Neuronal stem cell (in vitro differentiated cells): ENCODE measurements at places on chromosomes 16 and 17.

- DNase-seq = no peak
These were observed 142.2 kb downstream of the ABCA8 start for GRCh38 chr17:68812876-68813584.

DNA sequence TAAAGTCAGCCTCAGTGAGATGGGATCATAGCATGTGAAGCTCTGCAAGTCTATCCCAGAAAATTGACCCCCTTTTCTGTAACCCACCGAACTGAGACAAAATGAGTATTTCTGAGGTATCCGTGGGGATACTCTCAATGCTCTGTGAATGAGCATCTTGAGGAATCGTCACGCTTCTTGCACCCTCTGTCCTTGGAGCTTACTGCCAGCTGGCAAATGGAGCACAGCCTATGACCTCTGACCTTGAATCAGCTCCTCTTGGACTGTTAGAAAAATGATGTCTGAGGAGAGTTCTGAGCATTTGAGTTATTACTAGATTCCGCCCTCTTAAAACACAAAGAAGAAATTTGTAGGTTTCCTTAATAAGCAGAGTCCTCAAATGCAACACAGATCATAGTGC lies 342.1 kb downstream of the ZFHX3 start:
- no peak for DNase-seq

GRCh38 chr17:60416368-60416925 lies 5.8 kb upstream of the CHCT1 start:
- DNase-seq = no peak

GRCh38 chr17:82859431-82860403 lies 19.9 kb upstream of the ZNF750 start:
- no peak for DNase-seq

- DNase-seq = no peak
These were observed 8.1 kb upstream of the ABCA5 start for GRCh38 chr17:69335058-69335457.

- DNase-seq = no peak
These were observed 53.5 kb downstream of the MAF start for GRCh38 chr16:79547085-79547484.

- DNase-seq = no peak
These were observed 79.0 kb downstream of the PITPNC1 start for GRCh38 chr17:67456103-67456502.

DNA sequence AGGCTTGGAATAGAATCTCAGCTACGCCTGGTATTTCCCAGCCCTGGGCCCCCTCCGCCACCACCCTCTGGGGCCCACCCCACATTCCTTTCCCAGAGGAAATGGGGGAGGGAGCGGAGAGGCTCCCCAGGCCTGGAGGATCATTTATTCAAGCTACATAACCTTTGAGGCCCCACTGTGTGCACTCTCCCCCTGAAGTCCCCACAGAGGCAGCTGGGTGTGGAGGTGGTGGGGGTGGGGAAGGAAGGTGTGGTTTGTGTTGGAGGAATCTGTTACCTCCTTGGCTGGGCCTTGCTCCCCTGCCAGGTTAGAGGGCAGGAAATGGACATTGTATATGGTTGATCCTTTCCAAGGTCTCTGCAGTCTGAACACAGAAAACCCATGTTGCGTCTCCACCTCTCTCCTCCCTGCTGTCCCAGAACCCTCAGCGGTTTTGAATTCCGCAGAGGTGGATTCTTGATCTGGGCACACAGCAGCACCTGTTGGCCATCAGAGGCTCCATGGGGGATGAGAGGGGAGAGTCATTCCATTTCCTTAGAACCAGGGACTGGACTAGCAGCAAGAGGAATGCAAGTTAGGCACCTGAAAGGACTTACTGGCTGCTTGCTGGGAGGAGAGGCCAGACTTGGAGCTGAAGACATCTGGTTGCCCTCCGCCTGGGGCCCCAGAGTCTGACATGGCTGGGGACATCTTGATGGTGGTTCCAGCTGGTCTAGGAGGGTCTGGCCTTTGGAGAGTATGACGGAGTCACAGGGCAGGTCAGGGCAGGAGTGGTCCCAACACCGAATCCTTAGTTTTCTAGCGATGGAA lies 23.0 kb downstream of the ARHGAP23 start:
- no peak for DNase-seq

GRCh38 chr17:69936996-69937395 lies 138.0 kb upstream of the KCNJ16 start:
- DNase-seq = no peak

- DNase-seq = no peak
These were observed 4.6 kb upstream of the EDC4 start for GRCh38 chr16:67868290-67868689.

GRCh38 chr17:42844271-42844670 lies at the start of gene AOC2:
TSS of gene AOC2 (plus strand) at chr17:42844580. CDS start at chr17:42844627, 47 bp downstream.
- no peak for DNase-seq

DNA sequence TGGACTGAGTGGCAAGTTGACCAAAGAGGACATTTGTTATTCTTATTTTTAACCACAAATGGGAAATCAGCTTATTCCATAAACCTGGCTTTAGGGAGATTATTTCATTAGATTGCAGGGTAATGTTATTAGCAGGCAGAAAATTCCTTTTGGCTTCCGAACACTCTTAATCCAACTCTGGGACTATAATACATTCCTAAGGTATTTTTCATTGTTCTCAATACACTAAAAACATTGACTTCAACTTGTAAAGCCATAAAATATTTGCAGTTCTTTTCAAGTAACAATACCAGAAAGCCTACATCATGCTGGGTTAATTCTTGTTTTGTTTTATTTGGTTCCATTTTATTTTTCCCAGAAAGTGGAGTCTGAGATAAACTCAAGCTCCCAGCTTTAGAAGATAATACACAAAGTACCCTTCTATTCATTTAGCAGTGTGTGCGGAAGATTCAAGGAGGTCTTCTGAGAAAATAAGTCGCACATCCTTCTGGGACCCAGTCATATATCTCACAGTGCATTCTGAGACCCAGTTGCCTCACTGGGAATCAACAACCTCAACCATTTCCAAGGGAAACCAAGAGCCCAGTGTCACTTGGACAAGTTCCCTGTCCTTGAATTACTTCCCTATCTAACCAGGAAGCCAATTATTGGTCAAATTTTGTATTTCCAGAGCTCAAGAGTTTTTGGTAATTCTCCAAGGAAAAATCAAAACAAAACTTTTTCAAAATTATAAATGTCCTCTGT lies 389.6 kb upstream of the DYNLRB2 start:
- DNase-seq = no peak

- DNase-seq = no peak
These were observed 33.0 kb downstream of the STAT3 start for GRCh38 chr17:42354956-42355843.

DNA sequence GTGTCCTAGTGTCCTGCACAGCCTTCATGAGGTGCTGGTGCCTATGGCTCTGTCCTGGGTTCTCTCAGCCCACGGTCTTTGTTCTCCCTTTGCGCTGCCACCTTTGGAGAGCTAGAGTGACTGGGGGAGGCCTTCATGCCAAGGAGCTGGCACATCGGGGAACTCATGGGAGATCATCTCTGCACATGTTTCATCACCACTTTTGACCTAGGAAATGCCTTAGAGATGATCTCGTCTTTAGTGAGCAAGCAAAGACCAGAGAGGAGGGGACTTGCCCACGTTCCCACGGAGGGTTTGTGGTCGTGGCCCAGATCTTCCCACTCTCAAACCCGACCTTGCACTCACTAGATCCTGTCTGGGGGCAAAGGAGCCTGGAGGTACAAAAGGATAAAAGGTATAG lies 23.5 kb downstream of the TBX4 start:
- no peak for DNase-seq

- no peak for DNase-seq
These were observed 10.0 kb upstream of the PECAM1 start for GRCh38 chr17:64400642-64401041.

DNA sequence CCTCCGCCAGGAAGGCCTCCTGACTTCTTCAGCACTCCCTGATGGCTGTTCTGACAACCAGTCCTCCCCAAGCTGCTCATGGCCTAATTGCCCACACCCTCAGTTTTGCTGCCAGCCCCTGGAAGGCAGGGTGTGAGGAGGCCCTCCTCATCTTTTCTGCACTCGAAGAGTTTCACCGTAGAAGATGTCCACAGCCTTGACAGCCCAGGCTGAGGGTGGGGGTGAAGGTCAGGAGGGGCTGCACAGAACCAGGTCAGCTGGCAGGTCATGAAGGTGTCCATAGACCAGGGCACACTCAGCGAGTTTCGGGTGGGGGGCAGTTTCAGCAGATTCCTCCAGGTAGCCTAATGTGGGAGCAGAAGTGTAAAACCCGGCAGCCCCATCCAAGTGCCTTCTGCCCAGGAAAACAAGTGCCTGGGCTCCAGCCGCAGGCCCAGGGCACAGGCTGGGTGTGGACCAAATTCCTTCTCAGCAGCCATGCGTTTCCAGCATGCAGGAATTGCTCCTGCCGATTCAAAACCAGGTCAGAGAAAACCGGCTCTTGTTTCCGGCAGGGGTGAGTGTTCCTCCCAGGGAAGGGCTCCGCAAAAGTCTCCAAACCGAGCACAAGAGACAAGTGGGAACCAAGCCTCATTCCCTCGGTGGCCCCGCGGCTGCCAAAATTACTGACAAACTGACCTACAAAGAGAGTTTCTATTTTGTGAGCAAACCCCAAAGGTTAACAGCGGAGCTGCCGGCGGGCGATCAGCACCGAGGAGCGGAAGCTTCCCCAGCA lies 228.8 kb downstream of the C16orf78 start:
- no peak for DNase-seq

DNA sequence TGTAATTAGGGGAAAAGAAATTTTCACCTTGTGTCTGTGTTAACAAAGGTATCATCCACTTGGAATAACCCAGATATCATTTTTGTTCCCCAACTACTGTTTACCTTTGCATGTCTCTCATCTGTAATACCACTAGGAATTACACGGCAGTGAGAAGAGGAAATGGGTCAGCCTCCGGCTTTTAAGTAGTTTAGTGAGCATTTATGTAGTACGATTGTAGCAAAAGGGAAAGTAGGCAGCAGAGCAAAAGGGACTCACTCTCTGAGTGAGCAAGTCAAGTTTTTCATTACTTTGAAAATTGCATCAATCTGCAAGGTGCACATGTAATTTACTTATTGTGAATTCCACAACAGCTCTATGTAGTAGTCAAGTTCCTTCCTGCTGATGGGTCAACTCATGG lies 11.2 kb downstream of the PHF12 start:
- no peak for DNase-seq

DNA sequence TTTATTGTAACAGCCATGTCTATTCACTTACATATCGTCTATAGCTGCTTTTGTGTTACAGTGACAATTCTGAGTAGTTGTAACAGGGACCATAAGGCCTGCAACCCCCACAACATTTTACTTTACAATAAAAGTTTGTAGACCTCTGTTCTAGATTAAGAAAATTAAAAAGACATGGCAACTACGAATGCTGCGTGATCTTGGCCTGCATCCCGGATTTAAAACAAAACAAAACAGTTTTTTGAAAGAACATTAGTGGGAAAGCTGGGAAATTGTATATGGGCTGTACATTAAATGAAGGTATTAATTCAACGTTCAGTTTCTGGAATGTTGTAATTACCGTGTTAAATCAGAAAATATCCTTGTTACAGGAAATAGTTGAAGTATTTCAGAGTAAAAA lies 64.1 kb downstream of the RMI2 start:
- DNase-seq = no peak

GRCh38 chr16:72241930-72242329 lies 70.0 kb upstream of the PMFBP1 start:
- DNase-seq = peak; percentile 31

- DNase-seq = peak; percentile 75
These were observed 29.1 kb downstream of the CRHR1 start for GRCh38 chr17:45813048-45813725.

- no peak for DNase-seq
These were observed 67.0 kb downstream of the PRMT7 start for GRCh38 chr16:68377667-68378393.

DNA sequence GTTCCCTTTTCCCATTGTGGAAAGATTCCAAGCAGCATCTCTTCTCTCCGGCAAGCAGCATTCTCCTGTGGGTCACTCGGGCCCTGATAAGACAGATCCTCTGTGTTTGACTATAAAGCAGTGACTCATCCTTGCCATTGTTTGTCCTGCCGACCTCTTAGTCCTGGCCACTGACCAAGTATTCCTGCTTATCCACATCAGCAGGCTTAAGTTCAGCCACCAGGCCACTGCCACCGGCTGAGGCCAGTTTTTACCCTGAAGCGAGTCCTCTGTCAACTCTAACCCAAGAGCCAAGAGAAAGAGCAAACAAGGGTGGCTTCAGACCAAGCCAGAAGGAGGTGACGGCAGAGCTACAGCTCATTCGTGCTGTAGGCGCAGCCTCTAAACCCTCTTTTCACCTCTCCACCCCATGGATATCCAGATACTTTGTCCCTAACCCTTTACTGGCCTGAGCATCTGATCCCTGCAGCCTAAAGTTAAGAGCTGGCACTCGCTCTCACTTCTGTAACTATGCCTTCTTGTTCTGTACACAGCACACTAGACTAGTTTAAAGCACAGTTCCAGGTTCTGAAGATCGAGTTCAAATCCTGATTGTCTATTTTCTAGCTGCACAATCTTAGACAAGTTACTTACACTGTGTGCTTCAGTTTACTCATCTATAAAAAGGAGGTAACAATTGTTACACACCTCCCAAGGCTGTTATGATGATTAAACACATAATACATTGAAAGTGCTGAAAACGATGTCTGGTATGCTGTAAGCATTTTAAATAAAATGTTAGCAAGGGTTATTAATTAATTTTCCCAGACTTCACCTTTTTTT lies 31.0 kb downstream of the SOX9 start:
- DNase-seq = peak; percentile 51

- DNase-seq = no peak
These were observed 249.6 kb upstream of the AXIN2 start for GRCh38 chr17:65811043-65811442.

DNA sequence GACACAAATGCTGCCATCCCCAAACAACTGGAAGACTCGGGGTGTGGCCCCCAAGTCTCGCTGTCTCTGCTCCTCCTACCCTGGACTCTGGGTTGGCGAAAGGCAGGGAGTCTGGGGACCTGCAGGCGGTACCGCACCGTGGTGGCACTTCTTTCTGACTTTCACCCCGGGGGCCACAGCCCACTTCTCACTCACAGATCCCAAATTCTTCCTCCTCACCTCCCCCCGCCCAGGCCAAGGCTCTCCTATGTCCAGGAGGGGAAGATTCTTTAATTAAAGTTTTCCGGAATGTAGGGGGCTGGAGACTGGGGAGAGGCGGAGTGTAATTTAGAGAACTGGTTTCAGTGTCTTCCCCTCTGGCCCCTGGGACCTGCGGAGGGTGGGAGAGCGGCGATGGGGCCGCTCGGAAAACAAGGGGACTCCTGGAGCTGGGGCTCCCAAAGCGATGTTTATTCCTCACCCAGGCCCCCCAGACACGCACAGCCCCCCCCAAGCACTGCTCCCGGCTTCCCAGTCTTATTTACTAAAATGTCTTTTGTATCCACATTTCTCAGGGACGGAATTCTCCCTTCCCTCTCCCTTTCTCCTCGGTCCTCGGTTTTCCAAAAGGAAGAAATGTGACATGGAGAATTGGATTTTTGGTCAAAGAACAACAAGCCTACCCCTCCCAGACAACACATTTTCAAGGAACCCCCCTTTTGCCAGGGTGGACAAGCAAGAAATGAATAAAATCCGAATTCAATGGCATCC lies 1.2 kb downstream of the WNT3 start:
- DNase-seq = no peak

- peak; percentile 91 for DNase-seq
These were observed 32.7 kb downstream of the CDK5R1 start for GRCh38 chr17:32519228-32520103.

GRCh38 chr17:10121971-10122707 lies 76.3 kb downstream of the GAS7 start:
- no peak for DNase-seq

GRCh38 chr17:58420827-58421226 lies 3.5 kb upstream of the RNF43 start:
- no peak for DNase-seq

GRCh38 chr16:59632276-59632855 lies 898.2 kb upstream of the GOT2 start:
- DNase-seq = no peak
